Activated effector memory CD4-positive, alpha-beta T cell treated with Interleukin-2 at 50 U/mL for 16 hours (primary cell): ENCODE measurements at places on chromosomes 2 and 18.

DNA sequence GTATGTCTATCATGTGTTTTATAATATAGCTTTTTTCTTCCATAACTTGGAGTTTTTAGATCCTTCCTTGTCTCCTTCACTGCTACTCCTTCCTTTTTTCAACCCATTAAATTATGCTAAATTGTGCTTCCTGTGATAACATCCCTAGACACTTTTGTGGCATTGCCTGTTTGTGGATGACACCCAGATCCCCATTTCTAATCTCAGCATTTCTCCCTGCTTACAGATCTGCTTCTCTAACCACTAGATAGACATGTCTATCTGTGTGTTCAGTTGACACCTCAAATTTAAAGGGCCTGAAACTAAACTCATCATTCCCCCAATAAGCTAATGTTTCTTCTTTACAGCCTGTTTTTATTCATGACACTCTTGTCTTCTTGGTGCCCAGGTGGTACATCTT, 244.8 kb downstream of the BABAM2 start:
- DNase-seq, result no peak

DNA sequence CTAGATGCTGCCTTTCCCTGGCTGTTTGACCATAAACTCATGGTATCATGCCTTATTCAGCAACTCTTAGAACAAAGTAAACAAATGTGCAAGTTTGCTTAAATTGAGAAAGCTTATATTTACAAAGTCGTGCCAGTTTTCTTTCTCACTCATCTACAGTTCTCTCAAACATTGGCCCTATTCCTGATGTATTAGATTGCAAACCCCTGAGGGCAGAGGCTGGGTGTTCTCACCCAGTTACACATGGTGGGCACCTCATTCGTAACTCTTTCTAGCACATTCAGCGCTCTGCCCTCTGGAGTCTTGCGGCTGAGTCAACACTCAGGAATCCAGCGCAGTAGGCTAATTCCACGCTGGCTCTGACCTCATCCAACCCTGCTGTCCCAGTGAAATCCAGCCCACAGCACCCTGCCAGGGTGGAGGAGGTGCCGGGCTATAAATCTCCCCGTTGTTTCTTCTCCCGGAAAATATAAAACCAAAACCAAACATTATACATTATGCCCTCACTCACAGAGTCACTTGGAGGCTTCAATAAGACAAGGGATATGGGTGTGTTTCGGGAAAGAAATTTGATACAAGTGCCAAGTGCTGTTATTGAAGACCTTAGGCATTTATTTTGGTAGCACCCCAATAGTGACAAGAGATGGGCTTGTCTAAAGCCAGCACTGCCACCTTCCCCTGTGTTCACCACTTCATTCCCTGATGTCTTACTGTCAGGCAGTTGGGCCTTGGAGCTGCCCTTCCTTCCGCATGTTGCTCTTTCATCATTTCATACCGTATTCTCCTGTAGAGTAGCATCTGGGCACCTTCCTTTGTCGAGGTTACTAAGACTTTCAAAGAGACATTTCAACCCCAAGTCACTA, 287.4 kb downstream of the PRKCE start:
- no peak for DNase-seq

DNA sequence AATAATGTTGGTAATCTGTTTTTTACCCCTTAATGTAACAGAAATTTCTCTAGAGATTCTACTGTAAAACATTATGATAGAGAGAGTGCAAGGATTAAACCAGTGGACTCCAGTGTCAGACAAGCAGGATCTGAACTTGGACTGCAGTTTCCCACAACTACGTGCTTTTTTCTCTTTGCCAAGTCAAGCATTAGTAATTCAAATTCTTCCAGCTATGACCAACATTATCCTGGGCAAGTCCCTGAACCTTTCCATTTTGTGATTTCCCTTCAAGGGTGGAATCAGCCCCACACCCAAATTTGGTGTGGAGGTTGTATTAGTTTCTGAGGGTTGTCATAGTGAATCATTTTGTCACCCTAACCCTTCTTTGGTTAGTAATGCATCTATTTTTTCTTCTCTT, 482.0 kb downstream of the ZNF516 start:
- DNase-seq, result no peak

GRCh38 chr2:140363131-140363530, 1582.9 kb upstream of the NXPH2 start:
- no peak for DNase-seq
